ENCODE measurements at places on chromosomes 4 and X. TPM values are rescaled to one million over a fixed set of nuclear protein-coding genes. Genes with fewer than 3 reads are reported as not detected.

DNA sequence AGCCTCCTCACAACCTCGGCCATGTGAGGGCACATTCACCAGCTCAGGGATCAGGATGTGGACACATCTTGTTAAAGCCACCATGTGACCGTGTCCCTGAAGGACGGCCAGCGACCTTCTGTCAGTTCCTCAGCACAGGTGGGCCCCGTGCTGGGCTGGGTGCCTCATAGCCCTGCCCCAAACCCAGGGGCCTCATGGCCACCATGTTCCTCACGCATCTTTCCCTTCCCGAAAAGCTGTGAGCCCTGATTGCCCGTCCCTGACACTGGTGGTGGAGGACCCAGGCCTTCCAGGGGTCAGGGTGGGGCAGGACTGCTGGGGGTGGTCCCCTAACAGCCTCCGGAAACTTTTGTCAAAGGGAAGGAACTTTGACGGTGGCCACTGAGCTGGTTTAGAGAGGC is 60.1 kb upstream of the ADRA2C start:
- DNase-seq: no peak

- no peak for DNase-seq
These were observed 23.6 kb downstream of the TNIP2 start for GRCh38 chr4:2732526-2732925.

DNA sequence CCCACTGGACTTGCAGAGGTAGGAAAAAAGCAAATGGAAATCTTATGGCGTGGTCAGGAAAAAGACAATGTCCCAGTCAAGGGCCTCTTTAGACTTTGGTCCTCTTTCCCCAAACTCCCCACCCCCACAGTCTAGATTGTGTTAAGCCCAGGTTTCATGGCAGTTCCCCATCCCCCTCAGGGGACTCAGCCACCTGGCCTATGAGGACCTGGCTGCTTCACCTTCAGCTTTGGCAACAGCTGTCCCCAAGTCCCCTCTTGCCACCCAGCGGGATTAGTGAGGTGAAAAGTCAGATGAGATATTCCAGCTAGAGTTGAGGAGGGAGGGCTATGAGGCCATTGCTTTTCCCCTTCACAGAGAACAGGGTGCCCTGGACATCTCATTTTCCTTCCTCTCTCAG is 457 bp downstream of the RIPPLY1 start:
- DNase-seq: no peak

GRCh38 chr4:173289353-173289727 is 44.8 kb downstream of the HMGB2 start:
- no peak for DNase-seq

GRCh38 chr4:39754309-39754708 is 56.4 kb downstream of the UBE2K start:
- no peak for DNase-seq

- DNase-seq: no peak
These were observed 42.7 kb downstream of the RASGEF1B start for GRCh38 chr4:81429031-81429430.

- DNase-seq: no peak
These were observed 184.1 kb downstream of the TEX13C start for GRCh38 chrX:125503769-125504168.

DNA sequence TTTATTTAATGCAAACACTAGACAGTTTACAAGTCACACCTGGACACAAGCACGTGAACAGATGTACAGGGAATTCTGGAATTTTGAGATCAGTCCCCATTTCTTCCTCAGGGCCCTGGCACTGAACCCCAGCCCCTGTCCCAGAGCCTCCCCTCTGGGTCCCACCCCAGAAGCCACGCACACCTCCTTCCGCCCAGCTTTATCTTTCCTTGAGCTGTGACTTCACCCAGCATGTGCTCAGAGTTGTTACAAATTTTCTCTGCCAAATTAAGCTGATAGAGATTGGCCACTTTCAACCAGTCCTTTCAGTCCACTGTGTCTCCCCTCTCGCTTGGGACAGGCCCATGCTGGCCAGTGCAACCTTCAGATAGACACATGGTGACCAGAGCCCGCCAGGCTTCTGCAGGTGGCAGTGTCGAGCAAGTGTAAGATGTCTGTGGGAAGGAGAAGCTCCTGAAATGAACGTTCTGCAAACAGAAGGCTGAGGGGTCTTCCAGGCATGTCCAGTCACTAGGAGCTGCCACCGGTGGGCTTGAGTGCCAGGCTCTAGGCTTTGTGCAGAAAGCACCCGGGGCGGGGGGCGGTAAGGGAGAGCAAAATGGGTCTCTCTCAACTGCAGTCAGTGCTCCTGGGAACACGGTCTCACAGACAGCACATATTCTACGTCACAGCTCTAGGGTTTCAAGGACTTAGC is 73.3 kb downstream of the MTMR1 start:
- DNase-seq: no peak

DNA sequence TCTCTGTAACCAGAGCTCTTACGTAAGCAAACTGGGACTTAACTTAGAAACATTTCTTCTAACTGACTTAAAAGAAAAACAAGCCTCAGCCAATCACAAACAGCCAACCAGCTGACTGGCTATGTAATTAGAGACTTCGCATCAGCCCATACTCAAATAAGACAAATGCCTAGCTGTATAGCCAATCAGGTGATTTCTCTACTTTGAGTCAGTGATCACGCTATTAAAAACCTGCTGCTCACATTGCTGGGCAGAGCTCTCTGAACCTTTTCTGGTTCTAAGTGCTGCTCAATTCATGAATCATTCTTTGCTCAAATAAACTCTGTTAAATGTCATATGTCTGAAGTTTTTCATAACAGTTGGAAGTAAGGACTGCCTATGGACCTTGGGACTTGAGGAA is 9.9 kb upstream of the SMIM10L2A start:
- no peak for DNase-seq

GRCh38 chr4:138078751-138079520 is 163.2 kb downstream of the SLC7A11 start:
- no peak for DNase-seq

DNA sequence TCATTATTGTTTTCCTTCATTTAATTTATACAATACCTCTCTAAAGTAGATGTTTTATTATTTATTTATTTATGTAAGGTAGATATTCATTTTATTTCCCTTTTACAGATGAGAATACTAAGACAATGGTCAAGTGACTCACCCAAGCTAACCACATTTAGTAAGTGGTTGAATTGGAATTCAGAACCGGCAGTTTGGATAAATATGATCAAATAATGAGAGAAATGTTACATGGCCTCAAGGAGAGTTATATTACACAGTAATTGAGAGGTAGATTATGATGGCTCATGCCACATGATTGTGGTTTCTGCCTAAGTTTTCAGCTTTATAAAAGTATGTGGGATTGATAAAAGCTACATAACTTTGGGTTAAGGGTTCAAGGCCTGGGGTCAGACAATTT is 239.4 kb upstream of the BOD1L1 start:
- no peak for DNase-seq

DNA sequence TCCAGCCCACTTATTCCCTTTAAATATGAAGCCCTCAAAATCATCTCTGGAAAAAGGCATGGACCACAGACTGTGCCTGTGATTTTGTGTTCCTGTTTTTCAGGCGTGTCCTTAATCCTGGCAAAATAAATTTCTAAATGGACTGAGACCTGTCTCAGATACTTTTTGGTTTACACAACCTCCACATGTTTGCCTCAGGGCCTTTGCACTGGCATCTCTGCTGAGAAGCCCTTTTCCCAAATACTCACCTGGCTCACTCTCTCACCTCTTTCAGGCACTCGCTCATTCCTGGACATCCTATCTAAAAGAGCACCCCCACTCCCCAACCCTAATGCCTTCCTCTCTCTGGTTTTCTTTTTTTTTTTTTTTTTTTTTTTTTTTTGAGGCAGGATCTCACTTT is 40.5 kb downstream of the CHRNA9 start:
- no peak for DNase-seq

DNA sequence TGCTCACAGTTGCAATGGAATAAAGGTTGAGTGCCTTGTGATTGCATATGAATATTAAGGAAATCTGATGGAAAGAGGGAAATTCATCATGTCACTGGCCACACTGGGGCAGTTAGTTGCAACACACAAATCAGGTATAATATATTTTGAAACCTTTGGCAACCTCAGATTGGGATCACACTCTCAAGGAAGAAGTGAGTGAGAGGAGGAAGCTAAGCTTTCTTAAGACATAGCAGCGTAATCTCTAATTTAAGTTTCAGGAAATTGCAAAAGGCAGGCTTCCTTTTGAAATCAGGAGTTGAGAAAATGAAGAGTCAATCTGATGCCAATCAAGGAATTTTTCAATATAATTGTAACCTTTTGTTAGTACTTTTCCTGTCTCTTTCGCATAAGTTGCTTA is 12.3 kb upstream of the CLTRN start:
- DNase-seq: no peak

- DNase-seq: no peak
These were observed 34.7 kb downstream of the CRMP1 start for GRCh38 chr4:5858020-5858769.

DNA sequence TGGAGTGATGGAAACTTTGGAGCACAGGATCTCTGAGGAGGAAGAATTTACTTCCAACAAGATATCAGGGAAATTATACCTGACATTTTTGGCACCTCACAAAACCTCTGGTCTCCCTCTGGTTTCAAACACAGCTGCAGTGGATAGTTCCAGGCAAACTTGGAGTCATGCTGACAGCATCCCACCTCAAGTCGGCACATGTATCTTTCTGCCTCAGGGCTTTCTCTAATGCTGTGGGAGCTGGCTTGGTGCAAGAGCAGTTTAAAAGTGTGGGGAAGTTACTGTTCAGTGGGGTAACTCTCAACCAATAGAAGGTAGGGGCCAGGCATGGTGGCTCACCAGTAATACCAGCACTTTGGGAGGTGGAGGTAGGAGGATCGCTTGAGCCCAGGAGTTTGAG is 207.1 kb upstream of the NHS start:
- no peak for DNase-seq

DNA sequence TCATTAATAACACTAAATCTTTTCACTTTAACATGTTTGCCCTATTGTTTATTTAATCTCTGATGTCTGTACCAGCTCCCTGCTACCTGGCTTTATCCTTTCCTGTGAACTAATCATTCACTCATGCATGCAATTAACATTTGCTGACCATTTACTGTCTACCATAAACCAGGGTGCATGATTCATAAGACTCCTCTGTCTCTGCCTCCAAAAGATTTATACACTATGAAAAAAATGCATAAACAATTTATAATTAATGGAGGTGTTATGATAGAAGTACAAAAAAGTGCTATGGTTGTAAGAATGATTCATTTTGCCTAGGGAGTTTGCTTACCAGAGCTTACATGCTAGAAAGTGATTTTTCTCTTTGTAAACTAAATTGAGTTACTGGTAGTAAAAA is 24.5 kb upstream of the CPEB2 start:
- DNase-seq: no peak

DNA sequence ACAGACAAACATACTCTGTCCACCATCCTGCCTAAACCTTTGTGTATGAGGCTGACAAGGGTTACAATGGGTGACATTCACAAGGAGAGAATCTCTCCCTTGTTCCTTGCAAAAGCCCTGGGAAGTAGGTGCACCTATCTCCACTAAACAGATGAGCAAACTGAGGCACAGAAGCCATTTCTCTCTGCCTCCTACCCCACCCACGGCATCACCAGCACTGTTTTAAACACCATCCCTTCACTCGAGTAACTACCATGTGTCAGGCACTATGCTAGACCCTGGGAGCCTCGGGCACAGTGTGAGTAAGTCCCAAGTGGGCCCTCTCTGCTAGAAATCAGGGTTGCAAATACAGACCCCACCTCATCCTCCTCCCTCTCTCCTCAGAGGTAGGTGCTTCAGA is 899 bp downstream of the LYAR start:
- DNase-seq: no peak

APBB2 gene
- 27.1 TPM for total RNA-seq

PDK3 gene
- 5.5 TPM for total RNA-seq

TMEM144 gene
- total RNA-seq: 6.0 TPM

All from Panc1 (cell line).